WTC11 (cell line): ENCODE measurements at places on chromosomes 1 and 21. TPM values are rescaled to one million over a fixed set of nuclear protein-coding genes. Genes with fewer than 3 reads are reported as not detected.

- no peak for DNase-seq
- H3K27ac ChIP-seq, result no peak overlapping the region
- no peaks in the 10 kb centered on the region for H3K4me1 ChIP-seq
- H3K4me3 ChIP-seq, result no peak overlapping the region
- no peaks in the 10 kb centered on the region; the same call in 1 of the 2 replicates for H3K27me3 ChIP-seq
- H3K36me3 ChIP-seq, result no peaks in the 10 kb centered on the region
These were observed 35.3 kb upstream of the DNASE2B start for GRCh38 chr1:84363019-84363418.

DNA sequence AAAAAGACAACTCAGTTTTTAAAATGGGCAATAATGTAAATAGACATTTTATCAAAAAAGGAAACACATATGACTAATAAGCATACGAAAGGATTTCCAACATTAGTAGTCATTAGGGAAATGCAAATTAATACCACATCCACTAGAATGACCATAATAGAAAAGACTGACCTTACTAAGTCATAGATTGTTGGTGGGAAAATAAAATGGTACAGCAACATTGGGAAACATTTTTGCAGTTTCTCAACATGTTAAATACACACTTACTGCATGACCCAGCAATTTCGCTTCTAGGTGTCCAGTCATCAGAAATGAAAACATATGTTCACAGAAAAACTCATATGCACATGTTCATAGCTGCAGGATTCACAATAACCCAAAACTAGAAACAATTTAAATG lies 29.9 kb upstream of the SLC44A3 start:
- H3K27me3 ChIP-seq, result no peaks in the 10 kb centered on the region
- no peak overlapping the region for H3K27ac ChIP-seq
- no peak for DNase-seq
- H3K4me1 ChIP-seq, result peaks cover 10% of the 10 kb centered on the region

DNA sequence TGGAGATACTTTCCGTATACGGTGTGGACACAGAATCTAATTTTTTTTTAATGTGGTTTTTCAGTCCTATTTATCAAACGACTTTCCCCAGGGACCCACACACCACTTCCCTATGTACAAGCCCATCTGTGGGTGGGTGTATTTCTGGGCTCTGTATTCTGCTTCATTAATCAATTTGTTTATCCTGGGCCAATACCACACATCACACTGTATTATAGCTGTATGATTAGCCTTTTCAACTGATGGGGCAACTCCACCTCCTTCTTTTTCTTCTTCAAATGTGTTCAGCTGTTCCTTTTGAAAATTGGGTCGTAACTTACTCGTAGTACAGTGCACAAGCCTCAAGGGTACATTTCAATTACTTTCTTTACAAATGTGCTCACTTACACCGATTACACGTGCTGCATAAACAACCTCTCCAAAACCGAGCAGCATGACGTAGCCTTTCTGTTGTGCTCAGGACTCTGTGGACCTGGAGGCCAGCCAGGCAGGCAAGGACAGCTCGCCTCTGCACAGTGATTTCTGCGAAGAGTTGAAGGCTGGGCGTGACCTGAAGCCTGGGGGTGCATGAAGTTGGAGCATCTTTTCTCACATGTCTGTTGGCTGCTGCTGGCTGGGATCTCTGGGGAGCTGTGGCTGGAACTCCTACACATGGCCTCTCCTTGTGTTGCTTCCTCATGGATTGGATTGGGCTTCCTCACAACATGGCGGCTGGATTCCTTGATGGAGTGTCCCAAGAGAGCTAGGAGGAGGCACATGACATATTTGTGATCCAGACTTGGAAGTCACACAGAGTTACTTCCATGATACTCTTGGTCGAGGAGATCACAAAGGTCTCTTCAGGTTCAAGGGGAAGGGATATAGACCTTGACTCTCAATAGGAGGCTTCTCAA lies 126.5 kb downstream of the CRYAA start:
- no peaks in the 10 kb centered on the region for H3K36me3 ChIP-seq
- DNase-seq, result no peak
- no peaks in the 10 kb centered on the region; the same call in 1 of the 2 replicates for H3K27me3 ChIP-seq
- no peak overlapping the region for H3K4me3 ChIP-seq
- H3K27ac ChIP-seq, result no peak overlapping the region

- no peak overlapping the region for H3K27ac ChIP-seq
- no peak overlapping the region for H3K4me3 ChIP-seq
- peaks cover 3% of the 10 kb centered on the region; the same call in 1 of the 2 replicates for H3K27me3 ChIP-seq
- no peak for DNase-seq
These were observed 260.0 kb upstream of the KAZN start for GRCh38 chr1:14338509-14338908.

GRCh38 chr1:160129046-160129445 lies 13.5 kb downstream of the ATP1A2 start:
- DNase-seq, result no peak
- no peak overlapping the region for H3K27ac ChIP-seq
- H3K27me3 ChIP-seq, result no peaks in the 10 kb centered on the region
- H3K36me3 ChIP-seq, result peaks cover 40% of the 10 kb centered on the region
- H3K4me1 ChIP-seq, result peaks cover 10% of the 10 kb centered on the region

GRCh38 chr1:181190364-181191035 lies 102.0 kb downstream of the IER5 start:
- H3K27me3 ChIP-seq, result peaks cover 21% of the 10 kb centered on the region
- H3K4me1 ChIP-seq, result peaks cover 5% of the 10 kb centered on the region; the same call in 1 of the 2 replicates
- no peak for DNase-seq
- H3K36me3 ChIP-seq, result no peaks in the 10 kb centered on the region
- no peak overlapping the region for H3K27ac ChIP-seq

GRCh38 chr1:44777547-44777946 lies 2.2 kb downstream of the RPS8 start:
- DNase-seq, result no peak
- H3K27ac ChIP-seq, result peak overlapping the region; percentile 94
- peaks cover 22% of the 10 kb centered on the region for H3K4me1 ChIP-seq
- peaks cover 49% of the 10 kb centered on the region for H3K36me3 ChIP-seq
- no peaks in the 10 kb centered on the region for H3K27me3 ChIP-seq

GRCh38 chr1:206565995-206566394 lies 46.3 kb downstream of the EIF2D start:
- no peak overlapping the region for H3K4me3 ChIP-seq
- no peak overlapping the region for H3K27ac ChIP-seq
- H3K36me3 ChIP-seq, result no peaks in the 10 kb centered on the region
- H3K27me3 ChIP-seq, result no peaks in the 10 kb centered on the region; the same call in none of the 2 replicates
- peaks cover 17% of the 10 kb centered on the region for H3K4me1 ChIP-seq

Gene GBP2
- 0.24 to 0.69 TPM (median 0.46 TPM) in 3 replicates for total RNA-seq

Gene CD247
- total RNA-seq, result 1.0 to 1.8 TPM (median 1.8 TPM) in 3 replicates

Gene PAPPA2
- 0.27 to 0.74 TPM (median 0.60 TPM) in 3 replicates for total RNA-seq

Gene RAD54L
- total RNA-seq, result 51.2 to 54.7 TPM (median 53.7 TPM) in 3 replicates

Gene PSRC1
- 56.9 to 68.4 TPM (median 64.1 TPM) in 3 replicates for total RNA-seq
